ENCODE measurements at places on chromosomes 6 and 20.

- DNase-seq: no peak
Measured at GRCh38 chr6:141133346-141133745, 999.4 kb upstream of the GJE1 start.

DNA sequence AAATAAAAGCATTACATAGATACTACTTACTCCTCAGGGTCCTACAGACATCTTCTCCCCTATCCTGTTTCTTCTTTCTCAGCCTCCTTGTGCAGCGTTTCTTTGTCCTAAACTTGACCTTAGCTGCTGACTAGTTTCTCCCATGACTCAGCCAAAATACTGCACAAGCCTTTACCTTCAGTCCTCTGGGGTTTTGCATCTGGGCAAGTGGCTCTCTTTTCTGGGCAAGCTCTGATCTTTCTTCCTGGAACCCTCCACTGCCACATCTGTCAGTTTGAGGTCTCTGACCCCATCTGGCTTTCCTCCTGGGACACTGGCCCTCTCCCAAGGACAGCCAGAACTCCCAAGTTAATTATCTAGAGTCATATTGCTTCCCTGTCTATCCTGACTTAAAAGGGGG, 838.4 kb downstream of the DHX35 start:
- DNase-seq: no peak

- no peak for DNase-seq
Measured at GRCh38 chr20:22489626-22490286, 94.6 kb downstream of the FOXA2 start.

DNA sequence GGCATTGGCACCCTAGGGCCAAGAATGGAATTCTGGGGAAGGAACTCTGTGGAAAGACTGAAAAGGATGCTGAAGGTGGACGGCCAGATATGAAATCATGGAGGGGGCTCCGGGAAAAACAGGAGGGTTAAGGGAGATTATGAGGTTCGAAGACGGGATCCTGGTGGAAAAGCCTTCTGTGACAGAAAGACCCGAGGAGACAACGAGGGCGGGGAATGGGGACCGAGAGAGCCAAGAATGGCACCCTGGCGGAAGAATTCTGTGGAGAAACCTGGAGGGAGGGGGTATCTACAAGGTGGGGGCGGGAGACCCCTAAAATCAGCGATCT, 426 bp downstream of the TRMT6 start:
- DNase-seq: no peak
